SK-N-SH (cell line): ENCODE measurements at places on chromosomes 5 and 9.

GRCh38 chr9:88537761-88538091 is 2.7 kb downstream of the NXNL2 start:
- DNase-seq, result peak; percentile 50

GRCh38 chr9:81858657-81859430 is 69.4 kb upstream of the SPATA31D4 start:
- no peak for DNase-seq

GRCh38 chr5:172637110-172637580 is 3.9 kb upstream of the NEURL1B start:
- no peak for DNase-seq

- no peak for DNase-seq
These were observed 483 bp downstream of the FBXL7 start for GRCh38 chr5:15500325-15501001.

- DNase-seq, result no peak
These were observed 134.0 kb downstream of the SLC1A3 start for GRCh38 chr5:36740259-36740898.

GRCh38 chr5:139808481-139809330 is 13.1 kb downstream of the PSD2 start:
- DNase-seq, result no peak

DNA sequence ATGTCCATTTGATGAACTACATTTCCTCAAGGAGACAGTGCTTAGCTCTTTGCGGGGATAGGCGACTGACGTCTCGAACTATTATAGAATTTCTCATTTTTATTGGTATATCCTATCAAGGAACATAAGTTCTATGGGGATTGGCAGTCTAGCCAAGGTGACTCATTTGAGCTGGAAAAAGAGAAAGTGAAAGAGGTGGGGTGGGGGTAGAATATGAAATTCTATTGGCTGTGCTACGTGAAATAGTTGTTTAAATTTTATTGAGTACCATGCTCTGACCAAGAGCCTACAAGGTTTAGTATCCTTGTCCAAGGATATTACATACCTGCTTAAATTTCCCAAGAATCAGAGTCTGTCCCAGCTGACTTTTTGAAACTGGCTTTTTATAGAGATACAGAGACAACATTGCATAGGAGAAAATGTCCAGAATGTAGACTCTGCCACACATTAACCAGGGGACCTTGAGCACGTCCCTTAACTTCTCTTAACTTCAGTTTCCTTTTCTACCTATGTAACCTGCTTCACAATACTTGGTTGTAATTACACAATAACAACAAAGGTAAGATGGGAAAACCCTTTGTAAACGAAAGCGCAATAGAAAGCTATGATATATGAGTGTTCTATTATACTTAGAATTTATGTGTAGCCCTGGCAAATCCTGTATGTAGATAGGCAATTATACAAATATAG is 226.4 kb upstream of the WWC1 start:
- no peak for DNase-seq

DNA sequence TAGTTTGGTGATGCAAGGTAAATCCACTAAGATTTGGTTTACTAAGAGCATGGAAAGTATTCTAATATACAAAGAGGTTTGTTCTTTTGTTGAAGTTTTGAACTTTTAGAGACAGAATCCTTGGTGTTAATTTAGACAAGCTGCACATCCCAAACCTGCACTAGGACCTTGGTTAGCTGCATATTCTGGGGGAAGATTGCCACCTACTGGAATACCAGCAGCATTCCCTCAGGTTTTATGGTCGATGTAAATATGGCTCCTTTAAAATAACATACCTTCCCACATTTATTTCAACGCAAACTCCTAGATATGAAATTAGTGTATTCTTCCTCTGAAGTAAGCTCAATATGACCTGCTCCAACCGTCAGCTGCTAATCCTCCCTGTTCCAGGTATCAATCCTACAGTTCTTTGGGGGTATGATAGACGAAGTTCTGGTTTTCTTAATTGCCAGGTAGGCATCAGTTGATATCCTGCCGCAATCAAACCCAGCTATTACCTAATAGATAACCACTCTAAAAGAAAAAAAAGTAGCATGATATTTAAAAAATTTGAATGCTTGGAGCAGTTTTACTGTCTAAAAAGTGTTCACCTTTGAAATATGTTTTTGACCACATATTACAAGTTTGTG is 624.1 kb downstream of the ISL1 start:
- peak; percentile 44 for DNase-seq

GRCh38 chr9:35731415-35732184 is 395 bp downstream of the TLN1 start:
- no peak for DNase-seq

- no peak for DNase-seq
These were observed 128.3 kb upstream of the C9orf72 start for GRCh38 chr9:27701587-27701986.

- DNase-seq, result no peak
These were observed 1.7 kb upstream of the IRX1 start for GRCh38 chr5:3593771-3594509.

- DNase-seq, result no peak
These were observed 20.2 kb upstream of the SPARC start for GRCh38 chr5:151706906-151707305.

DNA sequence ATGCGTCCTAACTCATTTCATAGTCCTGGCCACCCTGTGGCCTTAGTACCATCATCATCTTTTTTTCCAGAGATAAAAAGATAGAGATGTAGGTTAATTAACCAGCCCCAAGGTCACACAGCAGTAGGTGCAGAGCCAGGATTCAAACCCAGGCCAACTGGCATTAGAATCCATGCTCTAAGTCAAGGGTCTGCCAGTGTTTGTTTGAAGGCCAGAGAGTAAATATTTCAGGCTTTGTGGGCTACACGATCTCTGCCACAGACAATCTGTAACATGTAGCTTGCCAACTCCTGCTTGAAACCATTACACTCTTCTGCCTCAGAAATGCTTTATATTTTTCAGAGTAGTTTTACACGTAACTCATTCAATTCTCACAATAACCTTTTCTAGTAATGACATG is 119.6 kb downstream of the EFNA5 start:
- DNase-seq, result no peak
